ENCODE measurements at places on chromosomes 5 and 9.

GRCh38 chr5:171667341-171668096 lies 118.1 kb upstream of the SMIM23 start:
- no peak for DNase-seq

DNA sequence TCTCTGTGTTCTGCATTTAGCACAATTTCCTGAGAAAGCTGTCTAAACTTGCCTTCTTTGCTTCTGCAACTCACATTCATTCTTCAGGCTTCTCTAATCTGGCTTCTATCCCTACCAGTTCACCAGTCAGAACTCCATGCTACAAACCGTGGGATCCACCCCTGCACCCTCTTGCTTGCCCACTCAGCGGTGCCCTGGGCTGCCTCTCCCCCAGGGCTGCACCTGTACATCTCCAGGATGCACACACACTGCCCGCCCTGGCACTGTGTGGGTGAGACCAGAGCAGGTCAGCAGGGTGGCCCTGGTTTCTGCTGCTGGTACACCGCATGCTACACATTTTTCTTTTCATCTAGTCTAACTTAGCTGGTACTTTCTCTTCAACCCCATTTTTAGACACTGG lies 127.1 kb downstream of the FANCC start:
- DNase-seq = no peak

- DNase-seq = no peak
These were observed 351.7 kb downstream of the ZNF608 start for GRCh38 chr5:124394700-124395245.

DNA sequence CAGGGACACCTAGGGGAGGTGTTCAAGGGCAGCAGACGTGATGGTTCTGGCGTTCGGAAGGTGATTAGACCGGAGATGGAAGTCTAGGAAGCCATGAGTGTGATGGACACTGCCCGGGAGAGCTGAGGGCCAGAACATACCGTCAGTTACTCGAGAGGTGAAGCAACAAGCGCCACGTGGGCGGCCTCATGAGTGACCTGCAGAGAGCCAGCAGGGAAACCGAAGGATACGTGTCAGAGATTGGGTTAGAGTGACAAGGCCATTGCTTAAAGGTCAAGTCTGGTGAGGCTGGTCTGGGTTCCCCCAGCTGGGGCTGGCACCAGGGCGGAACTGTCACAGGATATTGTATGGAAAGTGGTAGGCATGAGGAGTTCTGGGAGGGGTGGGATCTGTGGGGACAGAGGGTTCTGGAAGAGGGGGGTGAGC lies 60.0 kb downstream of the C9orf50 start:
- no peak for DNase-seq

Data from activated CD4-positive, CD25-positive, alpha-beta regulatory T cell treated with anti-CD3 and anti-CD28 coated beads, Interleukin-2, amount 50 U/mL, for 16 hours (primary cell).